ENCODE measurements at places on chromosomes 1 and 21. TPM values are rescaled to one million over a fixed set of nuclear protein-coding genes. Genes with fewer than 3 reads are reported as not detected.

DNA sequence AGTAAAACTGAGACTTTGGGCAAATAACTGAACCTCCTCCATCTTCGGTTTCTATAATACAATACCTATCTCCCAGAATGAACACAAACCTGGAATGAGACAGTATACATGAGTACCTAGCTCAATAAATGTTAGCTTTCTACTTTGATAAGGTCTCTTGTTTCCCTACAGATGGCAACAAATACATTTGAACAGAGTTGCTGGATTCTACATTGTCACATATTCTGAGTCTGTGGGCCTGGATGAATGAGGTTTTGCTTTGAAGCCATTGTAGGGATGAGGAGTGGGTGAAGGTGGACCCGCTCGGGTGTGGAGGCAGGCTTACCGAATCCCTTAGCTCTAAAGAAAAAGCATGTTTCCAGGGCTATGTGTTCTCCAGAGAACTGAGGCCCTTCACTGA is 13.9 kb upstream of the FYB2 start:
- no peak for DNase-seq
- no peak overlapping the region for H3K27ac ChIP-seq
- H3K36me3 ChIP-seq, result no peaks in the 10 kb centered on the region
- no peak overlapping the region for H3K4me3 ChIP-seq

GRCh38 chr1:1359308-1359663 is 931 bp upstream of the MXRA8 start:
- H3K27ac ChIP-seq, result no peak overlapping the region
- no peaks in the 10 kb centered on the region for H3K36me3 ChIP-seq
- H3K4me1 ChIP-seq, result peaks cover 8% of the 10 kb centered on the region
- no peaks in the 10 kb centered on the region for H3K27me3 ChIP-seq
- DNase-seq, result no peak

DNA sequence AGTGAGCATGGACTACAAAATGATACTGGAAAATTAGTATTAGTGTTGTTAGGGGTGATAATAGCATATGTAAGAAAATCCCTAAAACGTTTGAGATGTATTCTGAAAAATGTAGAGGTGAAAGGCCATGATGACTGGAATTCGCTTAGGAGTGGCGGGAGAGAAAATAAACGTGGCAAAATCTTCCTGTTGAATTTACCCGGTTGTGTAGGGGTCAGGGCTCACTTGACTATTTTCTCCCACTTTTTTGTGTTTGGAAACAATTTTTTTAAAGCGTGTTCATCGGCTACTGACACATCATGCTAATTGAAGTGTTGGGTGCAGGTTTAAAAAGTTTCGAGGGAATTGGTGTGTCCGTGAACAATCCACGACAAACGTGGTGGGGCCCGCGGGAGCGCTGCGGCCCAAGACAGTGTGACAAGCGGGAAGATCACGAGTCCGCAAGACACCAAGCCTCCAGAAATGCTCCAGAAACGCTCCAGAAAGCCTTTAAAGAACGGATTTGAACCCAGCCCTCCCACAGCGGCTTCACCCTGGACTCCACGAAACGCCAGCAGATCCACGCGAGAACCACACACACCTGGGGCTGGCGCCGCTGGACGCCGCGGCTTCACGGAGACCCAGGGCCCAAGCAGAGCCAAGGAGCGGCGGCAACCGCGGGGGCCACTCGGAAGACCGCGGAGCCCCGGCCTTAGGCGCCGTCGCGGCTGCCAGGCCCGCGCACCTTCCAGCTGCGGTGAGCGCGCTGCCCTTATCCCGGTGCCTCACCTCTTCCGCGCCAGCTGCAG is 573 bp downstream of the PSMG1 start:
- DNase-seq, result no peak
- H3K4me1 ChIP-seq, result peaks cover 66% of the 10 kb centered on the region
- peak overlapping the region; percentile 98 for H3K27ac ChIP-seq
- H3K36me3 ChIP-seq, result peaks cover 20% of the 10 kb centered on the region

DNA sequence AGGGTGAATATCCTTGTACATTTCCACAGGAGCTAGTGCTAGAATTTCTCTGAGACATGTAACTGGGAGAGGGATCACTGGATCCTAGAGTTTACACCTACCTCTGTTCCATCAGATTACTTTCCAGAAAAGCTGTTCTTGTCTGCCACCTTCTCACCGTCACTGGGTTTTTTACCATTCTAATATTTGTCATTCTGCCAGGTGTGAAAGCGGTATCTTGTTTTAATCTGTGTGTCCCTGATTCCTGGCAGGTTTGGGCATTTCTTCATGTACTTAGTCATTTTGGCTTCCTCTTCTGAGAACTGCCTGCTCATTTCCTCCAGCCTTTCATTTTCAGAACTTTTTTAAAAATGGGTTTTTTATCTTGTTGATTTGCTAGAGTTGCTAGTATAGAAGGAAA is 5.1 kb downstream of the PMF1 start:
- peak; percentile 64 for DNase-seq
- H3K27ac ChIP-seq, result peak overlapping the region; percentile 100
- peak overlapping the region; percentile 78 for H3K4me3 ChIP-seq
- H3K27me3 ChIP-seq, result no peaks in the 10 kb centered on the region
- H3K4me1 ChIP-seq, result peaks cover 74% of the 10 kb centered on the region

- no peak overlapping the region for H3K27ac ChIP-seq
- no peak for DNase-seq
- H3K36me3 ChIP-seq, result no peaks in the 10 kb centered on the region
- no peaks in the 10 kb centered on the region for H3K27me3 ChIP-seq
- no peak overlapping the region for H3K4me3 ChIP-seq
- no peaks in the 10 kb centered on the region for H3K4me1 ChIP-seq
Observed at GRCh38 chr1:43573066-43573800, 42.5 kb downstream of the PTPRF start.

GRCh38 chr1:7474786-7475502 is 296.2 kb upstream of the VAMP3 start:
- no peak overlapping the region for H3K27ac ChIP-seq
- no peaks in the 10 kb centered on the region for H3K36me3 ChIP-seq
- no peaks in the 10 kb centered on the region for H3K27me3 ChIP-seq
- no peak overlapping the region for H3K4me3 ChIP-seq
- DNase-seq, result no peak

- DNase-seq, result no peak
- H3K4me1 ChIP-seq, result peaks cover 5% of the 10 kb centered on the region
- H3K27ac ChIP-seq, result peak overlapping the region; percentile 1
- H3K27me3 ChIP-seq, result peaks cover 5% of the 10 kb centered on the region
Observed at GRCh38 chr1:8344893-8345507, 27.1 kb downstream of the SLC45A1 start.

DNA sequence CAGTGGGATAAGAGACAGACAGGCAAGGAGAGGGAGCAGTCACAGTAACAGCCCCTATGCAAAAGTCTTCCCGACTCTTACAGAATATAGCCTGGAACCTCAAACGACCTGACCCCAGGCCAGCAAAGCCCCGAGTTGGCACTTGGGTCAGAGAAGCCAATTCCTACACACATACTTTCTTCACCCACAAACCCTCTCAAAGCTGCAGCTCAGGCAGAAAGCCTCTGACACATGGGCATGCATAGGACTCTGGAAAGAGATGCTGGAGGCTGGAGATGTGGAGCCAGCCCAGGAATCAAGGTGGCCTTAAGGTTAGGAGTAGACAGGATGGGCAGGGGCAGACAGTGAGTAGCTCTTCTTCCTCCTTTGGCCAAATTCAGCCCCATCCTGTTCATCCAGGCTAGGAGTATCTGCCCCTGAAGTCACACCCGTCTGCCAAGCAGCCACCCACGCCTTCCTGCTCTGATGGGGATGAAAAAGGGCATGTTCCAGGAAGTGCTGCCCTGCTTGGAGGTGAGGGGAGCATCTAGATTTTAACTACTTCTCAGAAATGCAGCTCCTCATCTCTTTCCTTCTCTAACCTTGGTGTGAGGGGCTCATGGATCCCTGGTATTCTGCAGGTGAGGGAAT is 7.8 kb downstream of the SLC41A1 start:
- H3K27ac ChIP-seq, result peak overlapping the region; percentile 94
- peaks cover 60% of the 10 kb centered on the region for H3K4me1 ChIP-seq
- peak; percentile 51 for DNase-seq
- no peaks in the 10 kb centered on the region for H3K27me3 ChIP-seq
- H3K4me3 ChIP-seq, result peak overlapping the region; percentile 80

DNA sequence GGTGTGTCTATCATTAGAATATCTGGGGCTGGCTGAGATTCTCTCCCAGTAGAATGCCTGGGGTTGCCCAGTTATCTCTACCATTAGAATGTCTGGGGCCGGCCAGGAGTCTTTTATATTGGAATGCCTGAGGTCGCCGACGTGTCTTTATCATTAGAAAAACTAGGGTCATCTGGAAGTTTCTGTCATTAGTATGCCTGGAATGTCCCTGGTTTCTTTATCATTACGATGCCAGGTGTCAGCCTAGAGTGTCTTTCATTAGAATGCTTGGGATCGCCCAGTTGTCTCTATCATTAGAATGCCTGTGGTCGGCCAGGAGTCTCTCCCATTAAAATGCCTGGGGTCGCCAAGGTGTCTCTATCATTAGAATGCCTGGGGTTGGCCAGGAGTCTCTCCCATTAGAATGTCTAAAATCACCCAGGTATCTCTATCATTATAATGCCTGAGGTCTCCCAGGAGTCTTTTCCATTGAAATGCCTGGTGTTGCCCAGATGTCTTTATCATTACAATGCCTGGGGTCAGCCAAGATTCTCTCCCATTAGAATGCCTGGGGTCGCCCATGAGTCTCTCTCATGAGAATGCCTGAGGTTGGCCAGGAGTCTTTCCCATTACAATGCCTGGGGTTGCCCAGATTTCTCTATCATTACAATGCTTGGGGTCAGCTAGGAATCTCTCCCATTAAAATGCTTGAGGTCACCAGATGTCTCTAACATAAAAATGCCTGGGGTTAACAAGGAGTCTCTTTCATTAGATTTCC is 53.2 kb downstream of the RNF187 start:
- no peak overlapping the region for H3K4me3 ChIP-seq
- no peak overlapping the region for H3K27ac ChIP-seq
- no peak for DNase-seq

GRCh38 chr1:19437891-19438294 is 47.4 kb downstream of the CAPZB start:
- no peak for DNase-seq
- peaks cover 3% of the 10 kb centered on the region for H3K36me3 ChIP-seq
- H3K27me3 ChIP-seq, result no peaks in the 10 kb centered on the region

DNA sequence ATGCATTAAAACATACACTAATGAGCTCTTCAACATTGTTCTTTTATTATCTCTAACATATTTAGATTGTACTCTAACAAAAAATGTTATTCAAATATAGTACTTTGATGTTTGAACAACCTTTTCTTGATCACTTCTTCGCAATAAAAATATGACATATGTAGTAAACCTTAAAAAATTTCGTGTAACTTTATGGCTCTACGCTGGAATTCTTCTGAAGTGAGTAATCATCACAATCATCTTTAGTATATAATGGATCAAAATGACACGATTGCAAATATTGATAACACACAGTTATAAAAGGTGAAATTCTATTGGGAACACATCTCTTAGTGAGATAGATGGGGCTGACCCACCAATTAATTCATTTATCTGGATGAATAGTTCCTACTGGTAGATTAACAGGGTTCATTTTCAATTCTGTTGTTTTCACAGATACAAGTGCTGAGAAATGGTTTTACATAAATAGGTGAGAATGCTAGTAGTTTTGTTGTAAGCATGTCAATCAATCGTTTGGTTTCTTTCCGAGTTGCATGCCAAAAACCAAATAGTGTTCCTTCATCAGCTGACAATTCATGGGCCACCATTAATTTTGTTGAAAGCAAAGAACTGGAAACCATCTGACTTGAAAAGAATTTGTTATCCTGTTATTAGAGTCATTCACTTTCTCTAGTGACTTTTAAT is 1.5 kb upstream of the ZMPSTE24 start:
- peaks cover 7% of the 10 kb centered on the region for H3K36me3 ChIP-seq
- peak overlapping the region; percentile 99 for H3K27ac ChIP-seq
- H3K4me3 ChIP-seq, result peak overlapping the region; percentile 98
- H3K27me3 ChIP-seq, result no peaks in the 10 kb centered on the region
- DNase-seq, result no peak
- peaks cover 47% of the 10 kb centered on the region for H3K4me1 ChIP-seq

GRCh38 chr1:221376286-221376685 is 365.6 kb downstream of the DUSP10 start:
- H3K27me3 ChIP-seq, result no peaks in the 10 kb centered on the region
- H3K4me3 ChIP-seq, result no peak overlapping the region
- DNase-seq, result no peak
- H3K4me1 ChIP-seq, result no peaks in the 10 kb centered on the region

DNA sequence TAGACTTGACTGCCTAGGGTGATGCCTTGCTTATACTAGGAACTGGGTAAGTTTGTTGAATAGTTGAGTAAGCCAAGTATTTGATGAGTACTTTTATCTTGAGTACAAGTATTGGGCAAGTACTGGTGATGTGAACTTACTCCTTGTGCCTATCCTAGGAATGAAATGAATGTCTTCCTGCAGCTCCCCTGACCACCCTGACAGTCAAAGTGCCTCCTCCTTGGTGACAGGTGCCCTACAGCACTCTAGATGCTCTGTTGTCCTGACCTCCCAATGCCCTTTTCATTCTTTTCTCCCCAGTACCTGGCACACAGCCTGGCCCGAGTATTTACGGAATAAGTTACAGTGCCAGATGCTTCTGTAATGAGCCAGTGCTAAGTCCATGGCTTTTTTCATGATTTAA is 25.5 kb downstream of the PCSK9 start:
- H3K4me1 ChIP-seq, result peaks cover 13% of the 10 kb centered on the region
- no peak for DNase-seq
- peaks cover 8% of the 10 kb centered on the region for H3K36me3 ChIP-seq
- H3K4me3 ChIP-seq, result no peak overlapping the region

DNA sequence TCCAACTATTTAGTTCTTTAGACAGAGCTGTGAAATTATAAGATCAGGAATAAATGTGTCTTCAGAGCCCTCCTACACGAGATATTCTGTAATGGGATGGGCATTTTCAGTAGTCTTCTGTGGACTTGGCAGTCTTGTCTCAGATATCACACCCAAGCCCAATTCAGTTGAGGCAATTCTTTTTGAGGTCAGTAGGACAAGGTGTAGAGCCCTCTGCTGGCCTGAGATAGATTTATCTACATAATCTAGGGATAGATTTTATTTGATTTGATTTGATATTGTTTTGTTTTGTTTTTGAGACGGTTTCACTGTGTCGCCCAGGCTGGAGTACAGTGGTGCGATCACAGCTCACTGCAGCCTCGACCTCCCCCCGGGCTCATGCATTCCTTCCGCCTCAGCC is 77.5 kb downstream of the FMN2 start:
- H3K36me3 ChIP-seq, result no peaks in the 10 kb centered on the region
- H3K4me3 ChIP-seq, result no peak overlapping the region
- H3K27me3 ChIP-seq, result no peaks in the 10 kb centered on the region
- H3K4me1 ChIP-seq, result no peaks in the 10 kb centered on the region
- H3K27ac ChIP-seq, result no peak overlapping the region

DNA sequence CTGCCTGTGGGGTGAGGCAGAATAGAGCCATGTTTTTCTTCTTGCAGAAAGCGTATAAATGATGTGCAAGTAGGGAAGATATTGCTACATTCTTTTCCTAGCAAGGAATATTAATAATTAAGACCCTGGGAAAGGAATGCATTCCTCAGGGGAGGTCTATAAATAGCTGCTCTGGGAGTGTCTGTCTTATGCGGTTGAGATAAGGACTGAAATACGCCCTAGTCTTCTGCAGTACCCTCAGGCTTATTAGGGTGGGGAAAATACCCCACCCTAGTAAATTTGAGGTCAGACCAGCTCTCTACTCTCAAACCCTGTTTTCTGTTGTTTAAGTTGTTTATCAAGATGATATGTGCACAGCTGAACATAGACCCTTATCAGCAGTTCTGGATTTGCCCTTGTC is 155.9 kb upstream of the HMCN1 start:
- H3K4me1 ChIP-seq, result no peaks in the 10 kb centered on the region
- H3K36me3 ChIP-seq, result peaks cover 12% of the 10 kb centered on the region
- no peak for DNase-seq
- no peak overlapping the region for H3K4me3 ChIP-seq

The KANK4 gene
- total RNA-seq, result not detected

The OR2T29 gene
- not detected for total RNA-seq

The NLRP3 gene
- total RNA-seq, result 0.63 TPM

The MFAP2 gene
- 0.67 TPM for total RNA-seq

The PDC gene
- not detected for total RNA-seq

Data from activated T-cell treated with anti-CD3 and anti-CD28 coated beads, Interleukin-2, amount 50 U/mL, for 72 hours (primary cell).